Islet precursor cell (in vitro differentiated cells): ENCODE measurements at places on chromosomes 3 and 15.

DNA sequence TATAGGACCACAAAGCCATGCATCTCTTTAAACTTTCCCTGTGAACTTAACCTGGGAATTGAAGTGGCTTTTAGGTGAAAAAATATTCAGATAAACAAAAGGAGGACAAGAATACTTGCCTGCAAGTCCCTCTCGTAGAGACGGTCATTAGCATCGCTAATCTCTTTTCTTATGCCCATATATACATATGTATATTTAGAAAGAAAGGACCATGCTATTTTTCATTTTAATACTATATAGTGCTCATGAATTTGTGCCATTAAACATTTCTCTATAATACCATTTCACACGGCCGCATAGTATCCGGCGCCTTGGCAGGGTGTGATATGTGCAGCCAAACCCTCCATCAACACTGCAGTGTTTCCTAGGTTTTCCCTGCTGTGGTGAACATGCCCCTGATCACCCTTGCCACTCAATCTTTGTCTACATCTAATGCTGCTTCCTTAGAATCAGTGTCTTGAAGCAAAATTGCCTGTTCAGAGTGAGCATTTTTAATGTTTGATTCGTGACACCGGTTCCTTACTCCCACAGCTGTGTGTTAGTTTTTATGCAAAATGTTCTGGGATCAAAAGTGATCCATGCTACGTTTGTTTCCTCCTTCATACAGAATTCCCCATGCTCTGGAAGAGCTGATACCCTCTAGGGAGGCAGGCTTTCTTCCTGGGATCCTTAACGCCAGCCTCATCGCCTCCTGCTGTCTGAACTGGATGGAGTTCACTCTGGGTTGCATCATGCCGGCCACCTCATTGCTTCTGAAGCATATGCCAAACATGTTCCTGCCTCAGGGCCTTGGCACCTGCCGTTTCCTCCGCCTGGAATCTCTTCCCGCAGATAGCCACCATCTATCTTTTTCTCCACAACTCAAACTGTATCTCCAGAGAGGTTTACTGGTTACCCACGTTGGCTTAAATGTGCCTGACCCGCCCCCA is 118.1 kb downstream of the FBLN2 start:
- no peak for DNase-seq

GRCh38 chr3:36740787-36741186 is 23.6 kb downstream of the DCLK3 start:
- DNase-seq: no peak

- DNase-seq: no peak
These were observed 12.9 kb downstream of the KLF13 start for GRCh38 chr15:31339558-31339895.

GRCh38 chr15:100926258-100926657 is 7.1 kb downstream of the LRRK1 start:
- DNase-seq: no peak

- no peak for DNase-seq
These were observed 203.8 kb downstream of the SOX2 start for GRCh38 chr3:181915551-181915950.

DNA sequence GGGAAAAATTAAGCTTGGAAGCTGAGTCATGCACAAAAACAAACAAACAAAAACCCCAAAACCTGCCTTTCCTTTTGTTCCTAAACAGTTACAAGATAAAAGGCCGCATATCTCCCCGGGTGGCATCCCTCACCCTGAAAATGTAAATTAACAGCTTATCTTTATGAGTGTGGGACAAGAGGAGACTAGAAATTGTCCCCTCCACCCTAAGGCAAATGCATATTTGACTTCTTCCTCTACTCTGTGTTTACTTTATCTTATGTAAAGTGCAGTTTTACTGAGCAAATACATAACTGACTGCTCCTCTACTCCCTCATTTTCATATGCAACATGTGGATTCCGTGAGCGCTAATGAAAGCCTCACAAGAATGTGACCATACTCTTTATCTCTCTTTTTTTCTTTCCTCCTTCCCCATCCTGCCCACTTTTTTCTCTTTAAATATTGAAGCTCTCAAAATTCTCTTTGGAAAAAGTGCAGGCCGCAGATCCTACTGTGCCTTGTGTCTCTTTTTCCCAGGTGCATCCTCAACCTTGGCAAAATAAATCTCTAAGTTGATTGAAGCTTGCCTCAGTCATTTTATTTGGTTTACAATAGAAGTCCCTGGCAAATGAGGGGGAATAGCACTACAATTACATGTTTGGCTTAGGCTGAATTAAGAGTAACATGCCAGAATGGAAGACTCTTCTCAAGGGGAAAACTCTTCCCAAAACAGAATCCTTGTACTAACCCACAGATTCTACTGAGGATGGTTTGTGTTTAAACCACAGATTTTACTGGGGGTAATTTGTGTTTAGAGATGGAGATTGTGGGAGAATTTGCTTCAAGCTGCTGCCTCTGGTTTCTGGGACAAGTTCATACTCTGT is 72.7 kb upstream of the WDR72 start:
- DNase-seq: no peak
